Stimulated activated CD4-positive, alpha-beta T cell treated with anti-CD3 and anti-CD28 coated beads, TNF-alpha, amount 100 ng/mL, for 24 hours (primary cell): ENCODE measurements at places on chromosomes 16 and 17.

- no peak for DNase-seq
Measured at GRCh38 chr16:65229191-65229662, 107.4 kb upstream of the CDH11 start.

DNA sequence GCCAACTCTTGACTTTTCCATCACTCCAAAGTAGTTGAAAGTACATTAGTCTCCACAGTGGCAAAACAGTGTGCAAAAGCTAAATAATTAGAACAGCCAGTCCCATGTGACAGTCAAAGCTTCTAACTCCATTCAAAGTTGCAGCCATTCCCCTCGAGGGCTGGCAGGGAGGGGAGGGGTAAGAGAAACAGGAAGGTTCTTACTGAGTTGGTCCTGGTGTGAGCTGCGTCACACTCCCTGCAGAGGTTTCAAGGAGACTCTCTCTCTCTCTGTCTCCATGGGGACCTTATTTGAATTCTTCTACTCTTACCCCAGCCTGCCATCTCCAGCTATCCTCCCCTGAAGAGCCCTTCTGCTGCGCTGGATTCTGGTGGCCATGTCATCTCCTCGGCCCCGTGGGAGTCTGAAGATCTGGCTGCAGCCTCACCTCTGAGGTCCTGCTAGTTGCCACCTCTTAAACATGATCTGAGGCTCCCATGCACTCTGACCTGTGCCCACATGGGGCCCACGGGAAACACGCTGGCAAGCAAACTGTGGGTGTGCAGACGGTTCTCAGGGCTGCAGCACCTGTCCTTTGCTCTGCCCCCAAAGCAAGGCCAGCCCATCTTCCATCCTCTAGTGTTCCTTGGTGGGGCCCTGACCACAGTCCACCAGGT, 23.3 kb upstream of the STH start:
- no peak for DNase-seq

GRCh38 chr16:3149630-3150345, 15.0 kb downstream of the ZNF213 start:
- no peak for DNase-seq

- DNase-seq, result no peak
Measured at GRCh38 chr17:81432941-81433340, 37.7 kb downstream of the BAHCC1 start.

- DNase-seq, result no peak
Measured at GRCh38 chr16:1283296-1283695, 26.1 kb upstream of the UBE2I start.

GRCh38 chr17:59572301-59572924, 7.0 kb downstream of the DHX40 start:
- no peak for DNase-seq

- no peak for DNase-seq
Measured at GRCh38 chr16:81885976-81886586, 107.0 kb downstream of the PLCG2 start.

DNA sequence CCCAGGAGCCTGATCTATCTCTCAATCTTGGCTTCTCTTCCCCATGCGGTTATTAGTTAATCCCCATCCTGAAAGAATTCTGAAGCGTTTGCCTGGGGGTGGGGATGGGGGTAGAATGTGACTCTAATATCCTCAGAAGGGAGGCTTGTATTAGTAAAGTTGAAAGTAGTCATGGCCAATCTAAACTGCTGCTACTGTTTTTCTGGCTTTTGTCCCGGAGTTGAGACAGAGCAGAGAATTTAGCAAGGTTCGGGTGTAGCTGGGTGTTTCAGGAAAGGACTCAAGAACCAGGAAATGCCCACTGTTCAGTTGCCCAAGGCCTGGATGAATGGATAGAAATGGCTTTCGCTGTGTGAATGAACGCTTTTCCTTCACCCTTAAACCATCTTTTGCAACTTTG, 17.6 kb upstream of the ITGAM start:
- no peak for DNase-seq
